ENCODE measurements at places on chromosomes 1 and 21.

- DNase-seq, result no peak
Measured at GRCh38 chr1:15584489-15585363, at the start of gene AGMAT. Gene AGMAT (minus strand): TSS chr1:15585051. CDS start chr1:15584967, 84 bp downstream.

DNA sequence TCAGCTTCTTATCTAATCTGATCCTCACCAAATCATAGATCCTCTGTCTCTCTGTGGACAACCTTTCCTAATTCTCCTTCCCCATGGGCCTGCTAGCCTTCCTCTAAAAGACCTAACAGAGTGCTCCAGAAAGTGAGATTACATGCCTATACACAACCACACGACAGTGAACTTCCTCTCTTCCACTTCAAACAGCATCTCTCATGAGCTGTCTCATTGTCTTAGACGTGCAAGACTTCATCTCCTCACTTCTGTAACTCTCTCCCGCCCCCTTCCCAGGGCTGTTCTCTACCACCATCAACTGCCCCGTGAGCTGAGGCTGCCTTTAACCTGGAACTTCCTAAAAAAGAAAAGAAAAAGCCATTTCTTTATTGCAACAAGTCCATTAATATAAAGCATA is 14.1 kb upstream of the A3GALT2 start:
- peak; percentile 32 for DNase-seq

DNA sequence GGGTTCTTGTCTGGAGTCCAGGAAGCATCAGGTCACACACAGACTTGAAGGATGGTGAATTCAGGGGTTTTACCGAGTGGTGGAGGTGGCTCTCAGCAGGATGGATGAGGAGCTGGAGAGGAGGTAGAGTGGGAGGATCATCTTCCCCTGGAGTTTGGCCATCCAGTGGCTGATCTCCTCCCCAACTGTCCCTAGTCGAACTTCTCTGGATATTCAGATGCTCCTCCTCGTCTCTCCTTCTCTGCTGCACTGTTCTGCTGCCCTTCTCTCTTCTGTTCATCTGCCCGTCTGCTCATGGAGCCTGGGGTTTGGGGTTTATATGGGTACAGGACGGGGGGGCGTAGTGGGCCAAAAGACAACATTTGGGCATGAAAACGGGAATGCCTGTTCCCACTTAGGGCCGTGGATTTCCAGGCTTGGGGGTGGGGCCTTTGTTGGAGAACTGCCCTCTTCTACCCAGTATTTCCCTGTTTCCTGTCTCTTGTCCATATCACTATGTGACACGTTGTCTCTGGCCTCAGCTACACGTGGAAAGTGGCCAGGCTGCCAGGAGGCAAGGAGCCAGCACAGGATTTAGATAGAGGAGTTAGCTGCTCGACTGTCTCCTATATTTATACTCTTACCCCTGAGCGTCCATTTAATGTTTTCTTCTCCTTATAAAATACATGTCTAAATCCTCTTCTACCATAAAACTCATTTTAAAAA is 76.7 kb downstream of the SIPA1L2 start:
- DNase-seq, result no peak

GRCh38 chr1:41835485-41835884 is 83.2 kb downstream of the HIVEP3 start:
- DNase-seq, result no peak

DNA sequence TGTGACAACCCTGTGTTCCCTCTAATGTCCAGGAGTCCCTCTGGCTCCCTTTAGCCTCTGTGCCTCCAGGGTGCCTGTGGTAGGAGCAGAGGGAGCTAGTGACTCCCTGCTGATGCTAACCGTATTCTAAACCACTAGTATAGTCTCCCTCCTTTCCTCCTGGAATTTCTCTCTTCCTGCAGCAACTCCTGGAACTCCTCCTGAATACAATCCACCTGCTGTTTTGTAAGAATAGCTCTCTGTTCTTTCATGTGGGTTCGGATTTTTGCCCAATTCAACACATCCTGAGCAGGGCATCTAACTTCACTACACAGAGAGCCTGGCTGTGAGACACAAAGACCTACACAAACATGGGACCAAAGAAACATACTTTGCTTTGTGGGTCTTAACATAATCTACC is 107.9 kb downstream of the RUNX1 start:
- no peak for DNase-seq

DNA sequence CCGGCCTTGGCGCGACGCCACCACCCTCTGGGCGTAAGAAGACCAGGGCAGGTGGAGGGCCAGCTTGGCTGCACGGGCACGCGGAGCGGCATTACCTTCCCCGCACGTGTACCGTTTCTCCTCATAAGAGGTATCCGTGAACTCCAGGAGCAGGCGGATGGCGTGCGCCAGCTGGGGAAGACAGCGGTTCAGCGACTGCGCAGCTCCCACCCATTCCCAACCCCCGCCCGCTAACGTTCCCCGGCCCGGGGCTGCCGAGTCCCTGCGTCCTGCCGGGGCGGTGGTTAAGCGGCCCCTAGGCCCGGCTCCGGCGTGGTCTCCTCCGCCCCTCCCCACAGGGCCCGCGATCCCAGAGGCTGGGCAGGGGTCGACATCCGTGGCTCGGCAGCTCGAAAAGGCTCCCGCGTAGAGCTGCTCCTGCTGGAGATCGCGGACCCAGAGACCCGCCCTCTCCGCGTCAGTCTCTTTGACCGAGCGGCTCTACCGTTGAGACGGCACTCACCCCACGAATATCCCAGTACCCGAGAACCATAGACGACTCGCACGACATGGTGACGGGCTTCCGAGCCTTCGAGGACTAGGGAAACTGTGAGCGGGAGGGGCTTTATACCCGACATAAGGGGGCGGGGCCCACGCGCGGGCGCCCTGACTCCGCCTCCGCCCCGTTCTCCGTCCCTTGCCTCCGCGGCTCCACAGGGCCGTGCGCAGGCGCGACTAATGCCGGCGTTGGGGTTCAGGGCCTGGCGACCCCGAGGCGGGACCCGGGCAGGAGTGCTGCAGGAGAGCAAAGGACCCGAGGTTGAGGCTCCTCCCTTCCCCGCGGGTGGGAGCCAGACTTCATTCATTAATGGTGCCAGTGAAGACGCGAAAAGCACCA is 862 bp downstream of the GSTM3 start:
- peak; percentile 46 for DNase-seq

DNA sequence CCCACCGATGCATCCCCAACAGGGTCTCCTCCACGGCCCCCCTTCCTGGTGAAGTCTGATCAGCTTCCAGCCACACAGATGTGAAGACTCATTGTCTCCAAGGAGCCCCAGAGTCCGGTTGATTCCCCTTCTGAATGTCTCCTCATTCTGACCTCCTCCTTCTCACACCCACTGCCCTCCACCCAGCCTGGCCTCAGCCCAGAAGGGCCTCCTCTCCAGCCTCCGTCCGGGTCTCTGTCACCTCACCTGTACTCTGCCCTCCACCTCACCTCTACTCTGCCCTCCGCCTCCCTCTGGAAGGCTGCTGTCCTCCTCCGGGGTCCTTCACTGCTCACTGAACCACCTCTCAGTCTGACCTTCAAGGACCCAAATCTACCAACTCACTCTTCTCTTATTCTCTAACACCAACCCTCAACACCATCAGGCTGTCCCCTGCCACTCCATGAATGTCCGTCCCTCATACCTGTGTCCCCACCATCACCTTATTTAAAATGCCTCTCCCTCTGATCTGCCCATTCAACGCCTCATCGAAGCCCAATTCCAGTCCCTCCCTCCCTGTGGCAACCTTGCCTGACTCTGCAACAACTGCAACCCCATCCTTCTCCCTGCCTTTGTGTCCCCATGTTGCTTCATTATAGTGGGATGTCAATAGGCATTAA is 201.2 kb downstream of the TOMM20 start:
- no peak for DNase-seq

GRCh38 chr1:113244112-113244820 is 146.0 kb upstream of the MAGI3 start:
- no peak for DNase-seq

GRCh38 chr1:194786027-194786426 is 1599.6 kb upstream of the B3GALT2 start:
- DNase-seq, result no peak

DNA sequence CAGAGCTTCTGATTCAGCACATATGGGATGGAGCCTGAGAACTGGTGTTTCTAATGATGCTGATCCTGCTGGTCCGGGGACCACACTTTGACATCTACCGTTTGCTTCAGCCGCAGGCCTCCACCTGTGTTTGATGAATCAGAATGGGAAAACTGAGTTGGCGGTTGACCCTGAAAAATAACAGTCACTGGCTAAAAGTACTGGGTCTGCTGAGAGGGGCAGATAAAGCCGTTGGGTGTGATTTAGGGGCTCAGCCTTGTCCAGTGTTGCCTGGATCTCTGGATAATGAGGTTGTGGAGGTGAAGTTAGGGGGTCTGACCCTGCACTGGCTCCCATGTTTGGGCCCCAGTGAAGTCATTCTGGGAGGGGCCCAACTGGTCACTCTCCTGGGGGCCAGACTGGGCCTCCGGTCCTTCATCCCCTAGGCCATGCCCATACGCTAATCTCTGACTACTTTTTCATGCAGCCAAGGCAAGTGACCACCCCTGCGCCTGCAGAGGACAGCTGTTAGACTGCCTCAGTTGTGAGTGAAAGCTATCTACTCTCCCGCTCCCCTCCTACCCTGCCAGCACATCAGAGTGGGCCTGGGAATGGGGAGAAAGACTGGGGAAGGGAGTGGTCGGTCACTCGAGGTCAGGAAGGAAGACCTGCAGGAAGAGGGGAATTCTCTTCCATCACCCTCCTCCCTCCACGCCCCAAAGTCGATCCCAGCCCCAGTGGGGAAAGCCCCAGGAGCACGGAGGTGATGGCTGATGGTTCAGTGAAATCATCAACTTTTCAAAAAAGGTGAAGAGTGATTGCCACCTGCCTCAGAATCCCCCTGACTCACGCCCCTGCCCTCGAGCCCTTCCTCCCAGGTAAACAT is 27.7 kb downstream of the VASH2 start:
- DNase-seq, result no peak

GRCh38 chr1:108850929-108851328 is 6.0 kb downstream of the AKNAD1 start:
- no peak for DNase-seq

GRCh38 chr1:87963556-87963955 is 634.9 kb downstream of the LMO4 start:
- DNase-seq, result no peak

- no peak for DNase-seq
Measured at GRCh38 chr1:184509105-184509504, 122.3 kb downstream of the C1orf21 start.

- no peak for DNase-seq
Measured at GRCh38 chr1:174367892-174368291, 79.9 kb upstream of the GPR52 start.

- no peak for DNase-seq
Measured at GRCh38 chr1:42332877-42333276, 2.2 kb downstream of the FOXJ3 start.

DNA sequence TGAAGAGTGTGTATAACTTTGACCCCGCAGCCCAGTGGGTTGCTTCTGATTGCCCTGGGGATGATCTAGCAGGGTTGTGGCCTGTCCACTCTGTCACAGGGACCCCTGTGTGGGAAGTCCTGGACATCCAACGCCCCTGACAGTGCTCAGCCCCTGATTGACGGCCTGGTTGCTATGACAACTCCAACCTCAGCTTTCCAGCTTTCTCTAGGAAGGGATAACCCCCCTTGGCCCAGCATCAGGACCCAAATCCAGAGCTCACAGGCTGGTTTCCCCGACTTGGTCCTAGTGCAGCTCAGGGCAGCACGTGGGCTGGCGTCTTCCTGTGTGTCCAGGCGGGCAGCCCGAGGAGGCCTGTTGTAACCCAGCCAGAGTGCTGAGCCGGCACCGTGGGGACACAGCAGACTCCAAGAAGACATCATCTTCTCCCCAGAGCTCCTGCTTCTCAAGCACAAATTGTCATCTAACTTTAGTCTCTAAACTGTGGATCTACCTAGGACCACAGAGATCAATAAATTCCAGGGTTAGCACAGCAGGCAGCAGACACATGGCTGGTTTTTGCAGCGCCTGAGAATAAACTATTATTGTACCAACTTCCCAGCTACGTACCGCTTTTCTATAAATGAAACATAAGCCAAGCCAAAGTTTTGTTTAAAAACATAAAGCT is 18.9 kb upstream of the PDXK start:
- no peak for DNase-seq

DNA sequence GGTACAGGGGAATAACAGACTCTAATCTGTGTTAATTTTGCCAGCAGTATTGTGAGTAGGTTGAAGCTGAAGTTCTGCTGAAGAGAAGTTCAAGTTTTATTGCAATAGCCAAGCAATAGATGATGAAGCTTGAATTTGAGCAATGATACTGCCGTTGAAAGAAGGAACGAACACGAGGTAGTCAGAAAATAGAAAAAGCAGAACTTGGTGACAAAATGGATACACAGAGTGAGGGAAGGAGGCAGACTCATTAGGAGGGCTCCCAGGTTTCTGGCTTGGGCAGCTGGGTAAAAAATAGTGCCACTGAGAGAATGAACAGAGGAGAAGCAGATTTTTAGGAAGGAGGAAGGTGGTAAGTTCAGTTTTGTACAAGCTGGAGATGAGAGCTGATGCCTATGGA is 22.3 kb upstream of the AGO1 start:
- no peak for DNase-seq

DNA sequence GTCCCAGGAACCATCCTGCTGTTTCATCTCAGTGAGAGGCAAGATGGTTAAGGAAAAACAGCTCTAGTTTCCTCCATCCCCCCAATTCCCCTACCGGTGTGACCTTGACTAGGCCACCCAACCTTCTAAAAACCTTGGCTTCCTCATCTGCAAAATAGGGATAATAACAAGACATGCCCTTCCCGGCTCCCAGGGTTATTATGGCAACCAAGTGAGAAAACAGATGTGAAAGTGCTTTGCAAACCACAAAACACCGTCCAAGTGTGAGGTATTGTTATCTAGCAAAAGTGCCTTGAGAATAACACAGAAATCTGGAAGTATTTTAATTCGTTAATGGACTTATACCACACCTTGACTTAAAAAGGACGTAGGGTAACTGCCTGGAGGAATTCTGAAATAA is 62.7 kb downstream of the ITPKB start:
- DNase-seq, result no peak

- DNase-seq, result no peak
Measured at GRCh38 chr1:56036479-56036878, 542.9 kb downstream of the PLPP3 start.

- no peak for DNase-seq
Measured at GRCh38 chr1:23558140-23558871, 995 bp downstream of the ID3 start.

- no peak for DNase-seq
Measured at GRCh38 chr1:193348769-193349535, 162.5 kb upstream of the B3GALT2 start.

- DNase-seq, result no peak
Measured at GRCh38 chr1:27719286-27720251, 6.2 kb upstream of the FAM76A start.

Data from GDM1 (cell line).